H1 (cell line): ENCODE measurements at places on chromosomes 12 and 14.

DNA sequence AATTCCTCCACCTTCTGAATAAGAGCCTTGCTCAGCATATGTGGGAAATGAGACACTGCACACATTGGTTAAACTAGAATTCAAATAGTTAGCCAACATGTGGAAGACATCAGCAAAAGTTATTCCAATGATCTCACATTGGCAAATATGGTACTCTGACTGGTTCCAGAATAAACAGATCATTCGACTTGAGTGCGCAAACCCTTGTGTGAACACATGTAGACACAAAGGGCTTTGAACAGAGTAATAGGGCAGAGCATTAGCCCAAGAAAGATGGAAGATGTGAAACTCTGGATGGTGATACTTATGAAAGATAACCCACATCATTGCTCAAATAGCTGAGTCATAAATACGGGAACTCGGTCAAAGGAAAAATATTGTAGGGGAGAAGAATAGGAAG, 1133.4 kb upstream of the SEL1L start:
- H3K4me3 ChIP-seq = no peak overlapping the region
- H3K36me3 ChIP-seq = no peaks in the 10 kb centered on the region
- no peak overlapping the region for H3K27ac ChIP-seq
- H3K4me1 ChIP-seq = no peaks in the 10 kb centered on the region
- DNase-seq = no peak

- H3K4me1 ChIP-seq = no peaks in the 10 kb centered on the region
- no peak for DNase-seq
- H3K27me3 ChIP-seq = no peaks in the 10 kb centered on the region
- H3K27ac ChIP-seq = no peak overlapping the region
Observed at GRCh38 chr14:22177870-22178269, 411.2 kb downstream of the DAD1 start.

DNA sequence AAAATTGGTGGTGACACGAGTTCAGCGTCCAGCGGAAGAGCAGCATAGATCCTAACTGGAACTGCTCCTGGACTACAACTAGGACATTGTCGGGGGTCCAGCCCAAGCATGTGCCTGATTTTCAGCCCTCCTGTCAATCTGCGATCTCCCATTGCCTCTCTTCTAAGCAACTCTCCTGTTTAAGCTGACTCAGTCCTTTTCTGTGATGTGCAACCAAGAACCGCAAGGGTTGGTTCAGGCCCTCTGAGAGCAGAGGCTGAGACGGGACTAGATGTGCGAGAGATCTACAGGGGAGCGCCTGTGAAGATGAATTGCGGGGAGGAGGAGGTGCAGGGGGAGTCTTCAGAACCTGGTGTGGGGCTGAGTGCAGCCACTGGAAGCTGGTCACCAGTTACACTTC, 3.7 kb upstream of the PAPLN start:
- peaks cover 7% of the 10 kb centered on the region for H3K27me3 ChIP-seq
- DNase-seq = no peak
- no peaks in the 10 kb centered on the region; the same call in 1 of the 2 replicates for H3K36me3 ChIP-seq
- H3K27ac ChIP-seq = no peak overlapping the region
- no peak overlapping the region for H3K4me3 ChIP-seq

DNA sequence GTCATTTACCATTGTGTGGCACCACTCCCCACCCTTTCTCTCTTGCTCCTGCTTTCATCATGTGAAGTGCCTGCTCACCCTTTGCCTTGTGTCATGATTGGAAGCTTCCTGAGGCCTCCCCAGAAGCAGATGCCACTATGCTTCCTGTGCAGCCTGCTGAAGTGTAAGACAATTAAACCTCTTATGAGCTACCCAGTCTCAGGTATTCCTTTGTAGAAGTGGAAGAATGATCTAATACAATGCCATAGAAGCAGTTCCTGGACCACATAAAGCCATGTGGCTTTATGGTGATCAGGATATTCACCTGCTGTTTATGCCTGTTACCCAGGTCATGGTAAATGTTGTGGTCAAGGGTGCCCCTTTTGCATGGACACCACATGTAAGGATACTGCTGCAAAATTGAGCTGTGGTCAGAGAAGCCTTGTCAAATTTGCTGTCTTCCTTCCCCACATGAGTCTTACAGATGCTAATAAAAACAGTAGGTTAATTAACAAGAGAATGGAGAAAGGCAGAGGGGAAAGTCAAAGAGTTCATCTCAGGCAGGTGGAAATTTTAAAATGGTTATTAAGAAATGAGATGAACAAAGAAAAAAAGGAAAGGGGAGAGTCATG, 112.8 kb upstream of the IFNG-AS1 start:
- H3K4me1 ChIP-seq = peaks cover 6% of the 10 kb centered on the region
- H3K4me3 ChIP-seq = no peak overlapping the region
- no peaks in the 10 kb centered on the region for H3K27me3 ChIP-seq
- no peak for DNase-seq
- no peaks in the 10 kb centered on the region for H3K36me3 ChIP-seq

DNA sequence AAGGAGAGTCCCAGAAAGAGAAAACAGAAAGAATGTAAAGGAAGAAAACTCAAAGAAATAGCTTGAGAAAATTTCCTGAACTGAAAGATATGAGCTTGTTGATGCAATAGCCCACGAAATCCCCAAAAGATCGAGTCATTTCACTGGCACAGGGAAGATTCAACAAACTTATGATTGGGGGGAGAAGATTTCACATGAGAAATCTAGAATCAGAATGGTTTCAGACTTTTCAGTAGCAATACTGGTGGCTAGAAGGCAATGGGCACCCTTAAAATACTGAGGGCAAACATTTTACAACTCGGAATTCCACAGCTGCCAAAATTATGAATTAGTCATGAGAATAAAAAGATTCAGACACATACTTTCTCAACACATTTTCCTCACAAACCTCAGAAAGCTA, 8.9 kb upstream of the KRT7 start:
- no peak for DNase-seq
- H3K4me3 ChIP-seq = no peak overlapping the region
- H3K27ac ChIP-seq = no peak overlapping the region

DNA sequence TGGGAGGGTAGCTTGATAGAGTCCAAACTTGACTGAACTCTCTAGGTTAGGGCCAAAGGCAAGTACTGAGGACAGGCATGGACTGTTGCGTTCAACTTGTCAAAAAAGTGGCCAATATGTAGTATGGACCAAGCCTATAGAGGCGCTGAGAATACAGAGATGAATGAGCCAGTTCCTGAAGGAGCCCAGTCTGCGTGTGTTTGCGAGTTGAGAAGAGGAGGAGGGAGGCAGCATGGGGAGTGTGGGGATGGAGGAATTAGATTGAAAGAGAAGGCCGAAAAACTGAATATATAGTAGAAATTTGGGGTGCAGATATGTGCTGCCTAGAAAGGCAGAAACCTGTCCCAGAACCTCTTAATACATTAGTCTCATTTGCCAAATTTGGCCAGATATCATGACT, 412.4 kb downstream of the PCNX1 start:
- no peak for DNase-seq
- H3K27ac ChIP-seq = no peak overlapping the region
- no peaks in the 10 kb centered on the region for H3K4me1 ChIP-seq
- H3K4me3 ChIP-seq = peak overlapping the region; percentile 54

- H3K36me3 ChIP-seq = peaks cover 35% of the 10 kb centered on the region
- no peak overlapping the region for H3K27ac ChIP-seq
- no peaks in the 10 kb centered on the region for H3K27me3 ChIP-seq
- no peaks in the 10 kb centered on the region for H3K4me1 ChIP-seq
Observed at GRCh38 chr12:6653342-6653741, 6.1 kb upstream of the ACRBP start.

DNA sequence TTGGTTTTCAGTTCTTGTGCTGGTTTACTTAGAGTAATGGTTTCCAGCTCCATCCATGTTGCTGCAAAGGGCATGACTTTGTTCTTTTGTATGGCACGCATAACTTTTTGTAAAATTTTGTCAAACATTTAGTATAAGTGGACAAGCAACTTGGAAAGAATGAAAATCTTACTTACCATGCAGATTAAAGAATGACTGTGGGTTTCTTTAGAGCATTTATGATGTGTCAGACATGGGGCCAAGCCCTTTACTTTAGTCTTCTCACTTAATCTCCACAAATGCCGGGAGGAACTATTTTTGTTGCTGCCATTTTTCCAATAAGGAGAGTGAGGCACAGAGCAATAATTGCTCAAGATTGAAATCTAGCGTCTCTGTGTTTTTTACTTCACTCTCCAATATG, 652.5 kb upstream of the TBX3 start:
- DNase-seq = no peak
- no peaks in the 10 kb centered on the region for H3K27me3 ChIP-seq
- no peaks in the 10 kb centered on the region for H3K4me1 ChIP-seq
- H3K36me3 ChIP-seq = no peaks in the 10 kb centered on the region
- H3K27ac ChIP-seq = no peak overlapping the region
- H3K4me3 ChIP-seq = no peak overlapping the region

GRCh38 chr12:19712041-19712440, 272.7 kb downstream of the AEBP2 start:
- no peak overlapping the region for H3K4me3 ChIP-seq
- DNase-seq = no peak
- no peaks in the 10 kb centered on the region for H3K36me3 ChIP-seq
- no peaks in the 10 kb centered on the region for H3K4me1 ChIP-seq
- no peaks in the 10 kb centered on the region for H3K27me3 ChIP-seq

DNA sequence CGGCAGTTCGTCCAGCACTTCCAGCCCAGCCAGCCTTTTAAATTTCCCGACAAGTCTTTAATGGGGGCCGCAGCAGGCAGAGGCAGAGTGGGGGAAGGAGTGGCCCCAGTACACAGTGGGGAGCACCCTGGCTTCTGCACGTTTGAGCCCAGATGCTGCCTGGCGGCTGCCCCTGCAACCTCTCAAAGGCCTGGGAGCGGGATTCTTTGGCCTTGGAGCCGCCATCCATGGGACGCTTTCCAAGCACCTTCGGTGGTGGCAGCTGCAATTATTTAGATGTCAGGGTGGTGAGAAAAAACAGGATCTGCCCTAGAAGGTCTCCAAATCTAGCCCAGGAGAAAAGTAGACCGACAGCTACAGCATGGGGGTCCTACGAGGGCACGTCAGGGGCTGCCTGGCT, 46.0 kb downstream of the FAM222A start:
- peak; percentile 43 for DNase-seq
- no peaks in the 10 kb centered on the region for H3K36me3 ChIP-seq
- H3K27ac ChIP-seq = no peak overlapping the region
- peaks cover 5% of the 10 kb centered on the region for H3K4me1 ChIP-seq

- no peak overlapping the region for H3K27ac ChIP-seq
- no peak for DNase-seq
- no peak overlapping the region for H3K4me3 ChIP-seq
- H3K36me3 ChIP-seq = no peaks in the 10 kb centered on the region
Observed at GRCh38 chr12:77575376-77575919, 255.2 kb upstream of the NAV3 start.

- H3K27ac ChIP-seq = no peak overlapping the region
- no peak for DNase-seq
- no peaks in the 10 kb centered on the region for H3K36me3 ChIP-seq
- H3K4me1 ChIP-seq = no peaks in the 10 kb centered on the region
- H3K27me3 ChIP-seq = no peaks in the 10 kb centered on the region
Observed at GRCh38 chr14:52455291-52456088, 96.8 kb downstream of the TXNDC16 start.

DNA sequence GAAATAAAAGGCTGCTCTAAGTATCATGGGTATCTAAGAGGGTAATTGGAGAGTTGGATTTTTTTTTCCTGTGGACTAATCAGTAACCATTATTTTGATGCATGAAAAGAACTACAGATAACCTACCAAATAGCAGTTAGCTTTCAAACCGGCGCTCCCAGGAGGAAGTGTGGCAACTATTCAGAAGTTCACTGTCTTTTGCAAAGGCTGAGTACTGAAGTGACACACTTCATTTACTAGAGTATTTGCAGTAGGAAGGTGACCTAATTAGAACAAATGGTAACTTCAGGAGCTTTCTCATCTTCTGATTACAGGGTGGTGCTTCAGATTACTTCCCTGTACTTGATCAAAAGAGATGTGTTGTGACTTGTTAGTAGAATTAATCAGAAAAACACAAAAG, 87.7 kb downstream of the PELI2 start:
- no peak overlapping the region for H3K4me3 ChIP-seq
- DNase-seq = no peak
- no peaks in the 10 kb centered on the region for H3K36me3 ChIP-seq
- 0 out of 2 replicates have a peak, but pooled peaks cover 2% of the 10 kb centered on the region for H3K4me1 ChIP-seq
- H3K27me3 ChIP-seq = no peaks in the 10 kb centered on the region
- no peak overlapping the region for H3K27ac ChIP-seq

- peaks cover 36% of the 10 kb centered on the region for H3K27me3 ChIP-seq
- H3K4me1 ChIP-seq = peaks cover 4% of the 10 kb centered on the region; the same call in 1 of the 2 replicates
- no peak overlapping the region for H3K4me3 ChIP-seq
- H3K36me3 ChIP-seq = no peaks in the 10 kb centered on the region
- H3K27ac ChIP-seq = no peak overlapping the region
- no peak for DNase-seq
Observed at GRCh38 chr14:101554991-101555668, 6.2 kb upstream of the DIO3 start.

- H3K36me3 ChIP-seq = no peaks in the 10 kb centered on the region
- no peaks in the 10 kb centered on the region for H3K27me3 ChIP-seq
- H3K4me3 ChIP-seq = no peak overlapping the region
- no peak overlapping the region for H3K27ac ChIP-seq
- DNase-seq = no peak
Observed at GRCh38 chr12:65432651-65433050, 154.2 kb downstream of the MSRB3 start.

DNA sequence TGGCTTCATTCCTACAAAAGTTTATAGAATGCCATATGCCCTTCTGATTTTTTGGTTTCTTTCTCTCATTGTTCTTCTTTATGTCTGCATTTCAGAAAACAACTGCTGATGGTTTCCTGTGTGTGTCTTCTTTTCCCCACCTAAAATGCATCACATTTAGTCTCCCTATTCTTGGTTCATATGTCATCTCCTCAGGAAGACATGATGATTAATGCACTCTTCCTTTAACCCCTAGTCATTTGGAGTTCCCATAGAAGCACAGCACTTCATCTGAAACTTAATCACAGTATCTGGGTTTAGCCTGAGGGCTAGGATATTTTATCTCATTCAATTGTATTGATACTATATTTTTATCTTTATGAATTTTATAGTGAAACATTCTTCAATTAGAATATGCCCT, 21.5 kb downstream of the GNPNAT1 start:
- H3K4me3 ChIP-seq = no peak overlapping the region
- H3K4me1 ChIP-seq = no peaks in the 10 kb centered on the region
- H3K36me3 ChIP-seq = peaks cover 44% of the 10 kb centered on the region
- no peaks in the 10 kb centered on the region for H3K27me3 ChIP-seq

- peak overlapping the region; percentile 87 for H3K4me3 ChIP-seq
- DNase-seq = no peak
- H3K27me3 ChIP-seq = no peaks in the 10 kb centered on the region
- H3K27ac ChIP-seq = peak overlapping the region; percentile 91
Observed at GRCh38 chr14:21537090-21537424, 10.9 kb upstream of the SALL2 start.

- DNase-seq = no peak
- H3K27ac ChIP-seq = no peak overlapping the region
- H3K27me3 ChIP-seq = no peaks in the 10 kb centered on the region
- H3K36me3 ChIP-seq = peaks cover 10% of the 10 kb centered on the region
Observed at GRCh38 chr14:21257394-21257909, 11.8 kb downstream of the HNRNPC start.
